Sigmoid colon (tissue), 7 donors: ENCODE measurements at places on chromosomes 2 and 18. TPM values are rescaled to one million over a fixed set of nuclear protein-coding genes. Genes with fewer than 3 reads are reported as not detected.

The PAX3 gene
- total RNA-seq = not detected

The TTC27 gene
- 14.4 TPM for total RNA-seq

The SIX2 gene
- not detected for total RNA-seq

GRCh38 chr2:179741317-179741716 lies 120.1 kb downstream of the ZNF385B start:
- H3K36me3 ChIP-seq = no peaks in the 10 kb centered on the region
- H3K4me3 ChIP-seq = no peak overlapping the region
- H3K4me1 ChIP-seq = no peaks in the 10 kb centered on the region
- no peak overlapping the region for H3K27ac ChIP-seq
- no peak for DNase-seq

GRCh38 chr2:35081001-35081621 lies 1274.5 kb upstream of the CRIM1 start:
- H3K36me3 ChIP-seq = no peaks in the 10 kb centered on the region
- no peak overlapping the region for H3K27ac ChIP-seq
- H3K4me3 ChIP-seq = no peak overlapping the region
- no peaks in the 10 kb centered on the region for H3K4me1 ChIP-seq
- H3K27me3 ChIP-seq = no peaks in the 10 kb centered on the region
- no peak for DNase-seq

DNA sequence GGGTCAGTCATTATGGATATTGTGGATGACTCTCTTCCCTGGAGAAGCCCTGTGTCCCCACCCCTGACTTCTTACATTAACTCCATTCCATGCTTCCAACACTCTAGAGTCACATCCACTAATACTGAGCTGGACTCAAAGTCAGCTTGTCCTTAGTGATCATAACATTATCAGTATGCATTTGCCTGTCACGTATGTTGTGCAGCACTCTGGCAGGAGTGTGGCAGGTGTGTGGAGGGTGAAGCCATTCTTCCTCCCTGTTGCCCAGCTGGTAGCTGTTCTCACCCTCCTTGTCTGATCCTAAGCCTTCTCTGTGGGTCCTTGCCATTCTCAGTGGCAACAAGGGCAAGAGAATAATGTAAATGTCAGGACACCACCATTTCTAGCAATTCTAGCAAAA lies 334.1 kb upstream of the RAB6C start:
- no peak overlapping the region for H3K4me3 ChIP-seq
- no peaks in the 10 kb centered on the region for H3K36me3 ChIP-seq
- no peak overlapping the region for H3K27ac ChIP-seq
- no peaks in the 10 kb centered on the region for H3K4me1 ChIP-seq
- no peak for DNase-seq
- no peaks in the 10 kb centered on the region for H3K27me3 ChIP-seq

DNA sequence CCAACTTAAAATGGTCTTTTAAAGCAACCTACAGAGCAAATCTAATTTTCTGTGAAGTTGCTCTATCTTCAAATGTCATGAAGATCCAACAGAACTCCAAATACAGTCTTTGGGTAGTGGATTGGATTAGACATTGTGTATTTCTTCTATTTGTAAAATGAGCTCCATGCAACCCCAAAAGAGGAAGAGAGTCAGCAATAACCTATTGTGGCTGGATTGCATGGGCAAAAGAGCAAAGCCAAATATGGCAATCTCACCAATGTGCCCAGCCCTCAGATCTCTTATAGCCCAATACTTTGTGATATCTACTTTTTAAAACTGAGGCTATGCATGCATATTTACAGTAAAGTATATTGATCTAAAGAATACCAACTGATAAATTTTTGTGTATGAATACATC lies 146.3 kb downstream of the TXNL1 start:
- no peaks in the 10 kb centered on the region for H3K4me1 ChIP-seq
- H3K4me3 ChIP-seq = no peak overlapping the region
- H3K27me3 ChIP-seq = no peaks in the 10 kb centered on the region
- no peak overlapping the region for H3K27ac ChIP-seq
